ENCODE measurements at places on chromosomes 13 and 19. TPM values are rescaled to one million over a fixed set of nuclear protein-coding genes. Genes with fewer than 3 reads are reported as not detected.

GRCh38 chr13:45792827-45793303 is 58.7 kb downstream of the SIAH3 start:
- H3K4me3 ChIP-seq = no peak overlapping the region
- DNase-seq = no peak
- H3K27me3 ChIP-seq = no peaks in the 10 kb centered on the region
- H3K4me1 ChIP-seq = no peaks in the 10 kb centered on the region

- no peaks in the 10 kb centered on the region for H3K36me3 ChIP-seq
- H3K27me3 ChIP-seq = no peaks in the 10 kb centered on the region
- H3K4me1 ChIP-seq = no peaks in the 10 kb centered on the region
- H3K27ac ChIP-seq = no peak overlapping the region
Measured at GRCh38 chr19:14428882-14429416, 4.2 kb upstream of the PKN1 start.

GRCh38 chr13:112066624-112067004 is 335 bp upstream of the SOX1 start:
- no peak overlapping the region for H3K27ac ChIP-seq
- no peaks in the 10 kb centered on the region for H3K4me1 ChIP-seq
- H3K36me3 ChIP-seq = no peaks in the 10 kb centered on the region
- H3K27me3 ChIP-seq = peaks cover 76% of the 10 kb centered on the region
- DNase-seq = peak; percentile 91

DNA sequence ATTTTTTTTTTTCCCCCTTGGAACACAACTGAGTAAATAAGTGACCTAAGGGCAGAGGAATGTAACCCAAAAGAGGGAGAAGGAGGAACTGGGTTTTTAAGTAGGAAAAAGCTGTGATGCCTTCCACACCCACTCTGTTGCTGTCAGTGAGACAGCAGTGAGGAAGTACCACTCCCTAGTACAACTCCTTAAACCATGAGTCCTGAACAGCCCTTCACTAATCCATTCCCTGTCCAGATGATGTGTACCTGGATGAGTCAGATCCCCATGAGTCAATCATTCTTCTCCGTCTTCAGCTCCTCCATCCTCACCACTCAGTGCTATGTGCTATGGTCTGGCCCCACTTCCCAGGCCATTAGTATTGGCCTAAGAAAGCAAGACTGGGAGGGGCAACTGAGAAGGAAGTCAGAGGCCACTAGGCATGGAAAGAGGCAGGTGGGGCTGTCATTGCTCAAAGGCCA is 12.9 kb upstream of the CXCL17 start:
- peaks cover 15% of the 10 kb centered on the region for H3K36me3 ChIP-seq
- H3K4me1 ChIP-seq = peaks cover 4% of the 10 kb centered on the region
- DNase-seq = no peak
- H3K27ac ChIP-seq = no peak overlapping the region
- no peaks in the 10 kb centered on the region for H3K27me3 ChIP-seq

- no peak overlapping the region for H3K27ac ChIP-seq
- H3K4me1 ChIP-seq = no peaks in the 10 kb centered on the region
- DNase-seq = no peak
- H3K4me3 ChIP-seq = no peak overlapping the region
- no peaks in the 10 kb centered on the region for H3K27me3 ChIP-seq
- no peaks in the 10 kb centered on the region for H3K36me3 ChIP-seq
Measured at GRCh38 chr13:66887088-66887487, 343.0 kb downstream of the PCDH9 start.

The KCNC3 gene
- total RNA-seq = 17.3 TPM

The OR10H1 gene
- total RNA-seq = not detected

The TNFSF13B gene
- total RNA-seq = 0.31 TPM

The FGF22 gene
- total RNA-seq = 0.72 TPM

Data from H9 (cell line).